ENCODE measurements at places on chromosomes 16 and 17.
A peak's percentile ranks its signal among the peaks of the same experiment; 100 is the strongest.

GRCh38 chr16:17166095-17166494 lies 304.7 kb downstream of the XYLT1 start:
- DNase-seq, result no peak

- no peak for DNase-seq
These were observed 18.1 kb downstream of the CLTC start for GRCh38 chr17:59637611-59638310.

- DNase-seq, result peak; percentile 45
These were observed 211.7 kb downstream of the XYLT1 start for GRCh38 chr16:17258848-17259713.

- DNase-seq, result no peak
These were observed 69.6 kb upstream of the ZNF750 start for GRCh38 chr17:82909322-82909904.

GRCh38 chr17:10474536-10474935 lies 5.2 kb upstream of the MYH4 start:
- no peak for DNase-seq

DNA sequence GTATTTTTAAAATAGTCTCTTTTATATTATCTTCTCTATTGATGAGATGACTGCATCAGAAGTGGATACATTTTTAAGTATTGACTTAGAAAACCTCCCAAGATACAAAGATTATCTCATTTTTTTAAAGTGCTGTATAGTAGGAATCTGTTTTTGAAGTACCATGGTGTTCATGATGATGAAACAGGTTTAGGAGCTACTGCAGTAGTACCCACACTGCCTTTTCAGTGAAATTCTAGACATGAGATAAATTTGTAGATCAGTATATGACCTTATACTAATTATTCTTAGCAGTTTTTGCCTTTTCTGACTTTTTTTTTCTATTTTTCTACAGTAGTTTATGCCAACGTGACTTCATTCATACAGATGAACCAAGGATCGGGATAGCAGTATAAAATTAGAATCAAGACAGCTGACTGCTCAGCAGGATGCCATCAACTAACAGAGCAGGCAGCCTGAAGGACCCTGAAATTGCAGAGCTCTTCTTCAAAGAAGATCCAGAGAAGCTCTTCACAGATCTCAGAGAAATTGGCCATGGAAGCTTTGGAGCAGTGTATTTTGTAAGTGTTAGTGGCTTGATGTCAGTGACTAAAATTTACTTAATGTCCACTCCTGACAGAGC lies 61.1 kb downstream of the TAOK1 start:
- DNase-seq, result no peak

DNA sequence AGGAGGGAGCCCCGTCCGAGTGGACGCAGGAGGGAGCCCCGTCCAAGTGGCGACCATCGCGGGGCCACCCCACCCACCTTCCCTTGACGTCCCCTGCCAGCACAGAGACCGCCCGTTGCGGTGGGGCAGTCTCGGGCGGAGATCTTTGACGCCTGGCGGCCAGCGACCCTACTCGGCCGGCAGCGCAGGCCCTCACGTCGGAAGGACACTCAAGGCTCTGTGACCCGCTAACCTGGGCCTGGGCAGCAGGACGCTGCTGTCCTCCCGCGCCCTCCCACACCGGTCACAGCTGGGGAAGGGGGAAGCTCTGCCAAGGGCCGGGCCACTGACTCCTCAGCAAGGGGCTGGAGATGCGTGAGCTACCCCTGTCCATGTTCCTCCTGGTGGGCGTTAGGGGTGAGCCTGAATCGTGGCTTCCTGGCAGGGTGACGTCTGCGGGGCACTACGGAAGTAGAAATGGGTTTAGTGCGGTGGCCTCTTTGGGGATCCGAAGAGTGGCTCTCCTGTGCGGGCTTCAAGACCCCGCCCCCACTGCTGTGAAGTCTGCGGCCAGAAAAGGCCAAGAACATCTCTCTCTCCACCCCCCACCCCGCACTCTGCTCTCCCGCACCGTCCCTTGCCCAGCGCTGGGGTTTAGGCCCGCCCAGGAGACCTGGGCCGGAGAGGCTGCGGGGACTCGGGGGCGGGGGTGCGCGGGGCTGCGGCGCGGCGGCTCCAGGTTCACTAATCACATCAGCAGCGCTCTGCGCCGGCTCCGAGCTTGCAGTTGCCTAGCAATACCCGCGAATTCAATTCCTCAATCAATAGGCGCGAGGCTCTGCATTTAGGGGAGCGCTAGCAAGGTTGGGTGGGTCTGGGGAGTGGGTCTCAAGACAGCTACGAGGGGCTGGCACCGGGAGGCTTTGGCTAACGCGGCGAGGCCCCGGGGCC lies 5.8 kb downstream of the CBX8 start:
- DNase-seq, result no peak

GRCh38 chr16:17445421-17445820 lies 25.3 kb downstream of the XYLT1 start:
- DNase-seq, result no peak

DNA sequence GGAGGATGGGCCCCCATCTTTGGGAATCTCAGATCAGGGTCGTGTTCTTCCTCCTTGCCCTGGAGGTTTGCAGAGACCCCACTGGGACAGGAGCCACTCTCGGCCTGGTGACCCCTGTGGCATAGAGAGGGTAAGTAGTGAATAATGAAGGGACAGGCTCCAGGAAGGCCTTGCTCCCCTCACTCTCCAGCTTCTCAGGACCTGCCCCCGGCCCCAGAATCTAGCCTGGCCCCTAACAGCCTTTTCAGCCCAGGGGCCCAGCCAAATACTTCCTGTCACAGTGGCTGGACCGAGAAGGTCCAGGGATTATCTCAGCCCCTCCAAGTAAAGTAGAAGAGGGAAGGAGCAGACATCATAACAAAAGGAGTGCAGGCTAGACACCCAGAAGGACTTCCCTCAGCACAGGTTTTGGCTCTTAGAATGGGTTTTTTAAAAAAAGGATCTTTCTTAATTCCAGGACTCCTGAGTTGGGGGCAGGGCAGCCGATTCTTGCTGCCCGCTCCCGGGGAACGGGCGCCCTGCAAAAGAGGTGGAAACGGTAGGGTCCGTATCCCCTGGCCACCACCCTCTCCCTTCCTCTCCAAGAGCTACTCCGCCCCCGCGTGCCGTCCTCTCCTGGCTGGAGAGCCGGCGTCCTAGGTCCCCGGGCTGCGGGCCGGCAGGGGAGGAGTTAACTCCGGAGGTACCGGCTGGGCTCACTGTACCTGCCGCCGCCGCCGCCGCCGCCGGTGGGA lies 559 bp upstream of the NXPH3 start:
- no peak for DNase-seq

DNA sequence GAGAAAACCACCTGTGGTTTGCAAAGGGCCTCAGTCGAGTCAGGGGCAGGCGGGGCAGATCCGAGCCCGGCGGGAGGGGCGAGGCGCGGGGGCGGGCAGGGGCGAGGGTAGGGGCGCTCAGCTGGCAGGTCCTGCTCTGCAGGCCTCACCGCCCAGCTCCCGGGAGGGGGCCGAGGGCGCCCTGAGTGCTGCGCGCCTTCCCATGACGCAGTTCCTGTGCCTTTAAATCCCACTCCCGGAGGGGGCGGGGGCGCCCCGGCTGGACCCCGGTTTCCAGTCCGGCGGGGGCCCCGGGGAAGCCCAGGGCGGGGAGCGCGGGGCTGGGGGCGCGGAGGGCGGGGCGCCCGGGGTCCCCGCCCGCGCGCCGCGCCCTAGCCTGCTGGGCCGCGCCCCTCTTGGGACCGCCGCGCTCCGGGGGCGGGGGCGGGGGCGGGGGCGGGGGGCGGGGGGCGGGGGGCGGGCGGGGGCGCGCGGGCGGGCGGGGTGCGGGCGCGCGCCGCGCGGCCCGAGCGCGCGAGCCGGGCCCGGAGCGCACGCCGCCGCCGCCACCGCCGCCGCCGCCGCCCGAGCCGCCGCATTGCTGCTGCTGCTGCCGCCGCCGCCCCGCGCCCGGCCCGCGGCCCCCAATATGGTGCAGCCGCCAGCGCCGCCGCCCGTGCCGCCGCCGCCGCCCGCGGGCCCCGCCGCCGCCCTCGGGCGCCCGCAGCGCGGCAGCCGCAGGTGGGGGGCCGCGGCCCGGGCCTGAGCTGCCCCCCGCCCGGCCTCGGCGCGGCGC lies at the start of gene JPH3:
Gene JPH3, plus strand, starts transcription at position 508 of the 775 bp plus-strand sequence. CDS start 639 bp downstream, outside the sequence.
- DNase-seq, result no peak

GRCh38 chr16:48535831-48536613 lies 74.0 kb downstream of the N4BP1 start:
- peak; percentile 92 for DNase-seq

DNA sequence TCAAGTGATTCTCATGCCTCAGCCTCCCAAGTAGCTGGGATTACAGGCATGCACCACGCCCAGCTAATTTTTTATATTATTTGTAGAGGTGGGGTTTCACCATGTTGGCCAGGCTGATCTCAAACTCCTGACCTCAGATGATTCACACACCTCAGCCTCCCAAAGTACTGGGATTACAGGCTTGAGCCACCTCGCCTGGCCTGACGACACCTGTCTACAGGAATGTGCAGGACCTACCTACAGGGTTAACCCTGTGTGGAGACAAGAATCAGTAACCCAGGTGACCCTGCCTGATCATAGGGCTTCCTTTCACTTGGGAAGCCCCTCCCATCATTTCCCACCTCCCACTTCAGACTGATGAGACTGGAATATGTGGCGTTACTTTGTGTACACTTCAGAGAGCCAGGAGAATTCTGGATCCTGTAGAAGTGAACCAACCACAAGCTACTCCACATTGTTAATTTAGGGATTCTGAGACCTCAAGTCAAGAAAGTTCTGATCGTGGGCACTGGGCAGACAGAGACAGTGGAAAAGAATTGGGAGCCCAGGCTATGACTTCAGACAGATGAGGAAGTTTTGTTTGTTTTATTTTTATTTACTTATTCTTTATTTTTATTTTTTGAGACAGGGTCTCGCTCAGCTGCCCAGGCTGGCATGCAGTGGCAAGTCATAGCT lies 5.7 kb upstream of the MILR1 start:
- DNase-seq, result no peak

GRCh38 chr16:58656899-58657298 lies 27.3 kb upstream of the CNOT1 start:
- no peak for DNase-seq

GRCh38 chr17:1123921-1124715 lies 55.7 kb downstream of the ABR start:
- no peak for DNase-seq

- no peak for DNase-seq
These were observed 153.9 kb upstream of the CHMP6 start for GRCh38 chr17:80837711-80838110.

- DNase-seq, result no peak
These were observed 14.6 kb upstream of the SLC38A7 start for GRCh38 chr16:58699151-58699550.

DNA sequence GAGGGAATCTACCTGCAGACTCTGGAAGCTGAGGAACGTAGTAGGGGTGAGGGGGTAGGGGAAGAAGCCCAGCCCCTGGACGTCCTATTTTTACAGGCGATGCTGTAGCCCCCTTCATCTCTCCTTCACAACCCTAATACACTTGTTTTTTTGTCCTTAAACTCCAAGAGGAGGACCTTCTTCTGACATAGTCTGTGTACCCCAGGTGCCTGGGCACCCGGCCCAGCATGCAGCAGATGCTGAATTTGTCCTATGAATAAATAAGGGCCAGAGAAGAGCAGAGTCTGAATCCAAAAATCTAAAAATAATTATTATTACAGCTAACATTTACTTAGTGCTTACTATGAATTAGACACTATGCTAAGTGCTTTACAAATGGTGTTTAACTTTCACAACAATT lies 5.1 kb downstream of the KIF18B start:
- no peak for DNase-seq

DNA sequence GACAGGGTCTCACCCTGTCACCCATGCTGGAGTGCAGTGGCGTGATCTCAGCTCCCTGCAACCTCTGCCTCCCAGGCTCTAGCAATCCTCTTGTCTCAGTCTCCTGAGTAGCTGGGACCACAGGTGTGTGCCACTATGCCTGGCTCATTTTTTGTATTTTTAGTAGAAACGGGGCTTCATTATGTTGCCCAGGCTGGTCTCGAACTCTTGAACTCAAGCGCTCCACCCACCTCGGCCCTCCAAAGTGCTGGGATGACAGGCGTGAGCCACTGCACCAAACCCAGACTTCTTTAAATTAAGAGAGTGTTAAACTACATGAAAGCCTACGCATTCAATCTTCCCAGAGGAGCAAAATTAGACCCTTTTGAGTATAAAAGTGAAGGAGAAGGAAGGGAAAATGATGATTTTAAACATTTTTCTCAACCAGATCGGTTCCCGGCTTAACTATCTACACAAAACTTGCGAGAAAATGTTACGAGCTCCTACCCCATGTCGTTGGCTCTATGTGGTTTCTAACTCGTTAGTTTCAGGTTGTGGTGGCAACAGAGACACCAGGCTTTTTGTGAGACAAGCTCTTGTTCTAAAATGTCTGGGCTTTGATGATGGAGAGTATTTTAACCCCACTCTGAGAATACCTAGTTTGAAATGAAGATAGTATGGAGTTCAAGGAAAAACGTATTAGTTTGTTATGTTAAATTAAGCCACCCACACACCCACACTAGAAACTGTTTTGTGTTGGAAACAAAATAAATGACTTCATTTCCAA lies 26.3 kb downstream of the STAT5B start:
- peak; percentile 50 for DNase-seq

DNA sequence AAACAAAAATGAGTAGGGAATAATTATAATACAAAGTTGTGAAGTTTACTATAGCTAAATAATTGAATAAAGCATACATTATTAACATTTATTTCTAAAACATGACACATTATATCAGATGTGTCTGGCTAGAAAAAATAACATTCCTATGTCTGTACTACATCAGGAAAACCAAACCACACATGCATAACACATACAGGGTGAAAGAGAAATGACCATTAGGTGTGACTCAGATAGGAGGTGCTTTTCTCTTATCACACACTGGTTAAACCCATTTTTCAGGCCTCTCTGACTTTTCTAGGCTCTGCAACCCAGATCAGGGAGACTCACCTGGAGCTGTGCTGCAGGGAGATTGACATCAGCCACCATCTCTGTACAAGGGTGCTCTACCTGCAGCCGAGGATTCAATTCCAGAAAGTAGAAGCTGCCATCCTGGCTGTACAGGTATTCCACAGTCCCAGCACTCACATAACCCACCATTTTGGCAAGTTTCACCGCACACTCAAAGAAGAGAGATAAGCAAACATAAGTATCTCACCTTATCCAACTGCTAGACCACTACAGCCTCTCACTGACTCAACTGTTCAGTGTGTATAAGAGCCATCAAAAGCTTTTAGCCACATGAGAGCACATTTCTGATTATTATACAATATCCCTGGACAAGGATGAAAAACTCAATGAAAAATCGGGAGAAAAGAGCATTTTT lies 116.6 kb upstream of the C17orf78 start:
- no peak for DNase-seq

- no peak for DNase-seq
These were observed 25.7 kb downstream of the MBTD1 start for GRCh38 chr17:51234162-51234561.
